SK-MEL-5 (cell line): ENCODE measurements at places on chromosomes 7 and 10.

DNA sequence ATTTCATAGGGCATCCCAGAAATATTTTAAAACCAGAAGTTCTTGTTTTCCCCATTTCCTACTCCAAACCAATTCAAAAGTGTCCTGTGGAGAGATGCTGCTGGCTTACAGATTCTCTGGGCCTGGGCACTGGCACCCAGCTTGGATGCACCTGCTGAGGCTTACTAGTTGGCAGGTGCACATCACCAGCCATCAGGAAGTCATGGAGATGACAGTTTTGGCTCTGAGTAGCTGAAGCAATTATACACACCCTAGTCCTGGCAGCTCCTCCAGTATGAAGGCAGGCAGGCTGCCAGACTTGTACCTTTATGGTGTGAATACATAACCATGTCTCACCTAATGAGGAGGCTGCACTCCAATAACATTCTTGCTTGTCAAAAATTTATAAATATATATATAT lies 276.6 kb upstream of the GHITM start:
- DNase-seq: no peak

DNA sequence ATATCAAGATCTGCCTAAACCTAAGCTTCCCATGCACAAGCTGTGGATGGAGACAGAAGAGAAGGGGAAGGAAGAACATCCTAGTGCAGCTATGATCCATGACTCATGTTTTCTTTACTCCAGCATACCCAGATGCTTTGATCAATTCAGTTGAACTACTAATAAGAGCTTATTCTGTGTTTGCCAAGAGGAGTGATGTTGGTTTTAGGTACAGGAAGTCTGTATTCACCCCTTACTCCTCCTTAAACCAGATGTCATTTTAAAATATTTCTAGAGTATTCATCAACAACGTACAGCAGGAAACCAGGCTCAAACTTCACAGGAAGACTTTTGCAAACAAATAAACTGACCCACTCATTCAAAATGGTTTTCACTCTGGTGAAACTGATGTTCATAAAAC lies 29.2 kb downstream of the PANK1 start:
- no peak for DNase-seq

GRCh38 chr10:5976512-5977470 lies 552 bp downstream of the IL15RA start:
- no peak for DNase-seq

GRCh38 chr10:75681334-75681733 lies 249.9 kb downstream of the LRMDA start:
- no peak for DNase-seq
